ENCODE measurements at places on chromosomes 16 and 17.

- DNase-seq: no peak
These were observed 11.1 kb downstream of the NR1D1 start for GRCh38 chr17:40089077-40089895.

- peak; percentile 51 for DNase-seq
These were observed 660 bp downstream of the RHBDF1 start for GRCh38 chr16:71540-72401.

DNA sequence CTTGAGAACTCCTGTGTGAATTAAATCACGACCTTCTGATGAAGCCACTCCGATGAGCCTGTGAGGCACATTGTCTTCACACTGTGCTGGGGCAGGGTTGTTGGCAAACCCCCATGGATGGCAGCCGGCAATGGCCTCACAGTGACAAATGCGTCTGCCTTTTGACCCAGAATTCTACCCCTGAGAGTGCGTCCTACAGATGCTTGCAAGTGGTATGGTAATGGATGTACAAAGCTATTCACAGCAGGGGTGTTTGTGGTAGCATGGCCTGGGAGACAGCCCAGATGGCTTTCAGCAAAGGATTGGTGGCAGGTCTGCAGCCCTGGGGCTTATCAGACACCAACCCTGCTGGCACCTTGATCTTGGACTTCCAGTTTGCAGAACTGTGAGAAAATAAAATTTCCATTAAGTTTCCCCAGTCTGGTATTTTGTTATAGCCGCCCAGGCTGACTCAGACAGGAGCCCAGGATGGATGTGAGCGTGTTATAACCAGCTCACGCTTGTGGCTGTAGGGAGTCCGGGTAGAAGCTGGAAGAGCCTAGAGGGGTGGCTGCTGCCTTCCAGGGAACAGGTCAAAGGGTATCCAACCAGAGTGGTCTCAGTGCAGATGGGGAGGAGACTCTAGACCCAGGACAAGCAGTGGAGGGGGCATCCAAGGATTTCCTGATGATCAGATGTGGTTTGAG, 10.1 kb downstream of the AFMID start:
- DNase-seq: no peak

DNA sequence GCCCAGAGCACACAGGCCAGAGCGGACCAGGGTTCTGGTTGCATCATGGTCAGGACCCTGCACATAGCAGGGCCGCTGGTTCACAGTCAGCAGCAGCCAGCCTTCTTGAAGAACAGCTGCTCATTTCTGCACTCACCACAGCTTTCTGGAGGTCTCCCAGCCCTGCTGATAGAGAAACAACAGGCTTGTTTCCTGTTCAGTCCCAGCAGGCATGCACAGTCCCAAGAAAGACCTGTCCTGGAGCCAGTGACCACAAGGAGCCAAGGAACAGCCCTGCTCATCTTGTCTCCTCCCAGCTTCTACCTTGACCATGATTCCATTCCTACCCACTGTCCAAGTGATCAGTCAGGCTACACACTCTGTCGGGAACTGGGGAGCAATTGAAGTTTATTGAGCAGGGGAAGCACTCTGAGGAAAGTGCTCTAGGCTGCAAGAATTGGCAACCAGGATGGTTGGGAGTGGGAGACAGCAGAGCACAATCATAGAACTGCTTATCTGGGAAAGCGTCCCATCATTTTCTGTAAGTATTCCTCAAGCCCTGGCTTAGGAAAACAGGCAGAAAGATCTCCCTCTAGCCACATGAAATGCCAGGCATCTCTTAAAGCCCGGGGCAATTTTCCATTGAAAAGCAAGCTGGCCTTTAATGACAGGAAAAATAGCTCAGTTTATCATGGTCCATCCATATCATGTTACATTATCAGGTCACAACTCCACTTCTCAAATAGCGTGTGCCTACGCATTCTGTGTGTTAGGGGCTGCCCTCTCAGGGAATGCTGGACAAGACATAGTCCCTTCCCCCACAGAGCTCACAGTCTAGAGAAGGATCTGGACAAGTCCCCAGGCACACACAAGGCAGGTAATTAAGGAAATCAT, 155.4 kb upstream of the FOXF1 start:
- no peak for DNase-seq

- DNase-seq: no peak
These were observed 73.1 kb upstream of the FAM20A start for GRCh38 chr17:68674029-68674925.

GRCh38 chr17:29461483-29462206, 71.5 kb downstream of the TAOK1 start:
- no peak for DNase-seq

DNA sequence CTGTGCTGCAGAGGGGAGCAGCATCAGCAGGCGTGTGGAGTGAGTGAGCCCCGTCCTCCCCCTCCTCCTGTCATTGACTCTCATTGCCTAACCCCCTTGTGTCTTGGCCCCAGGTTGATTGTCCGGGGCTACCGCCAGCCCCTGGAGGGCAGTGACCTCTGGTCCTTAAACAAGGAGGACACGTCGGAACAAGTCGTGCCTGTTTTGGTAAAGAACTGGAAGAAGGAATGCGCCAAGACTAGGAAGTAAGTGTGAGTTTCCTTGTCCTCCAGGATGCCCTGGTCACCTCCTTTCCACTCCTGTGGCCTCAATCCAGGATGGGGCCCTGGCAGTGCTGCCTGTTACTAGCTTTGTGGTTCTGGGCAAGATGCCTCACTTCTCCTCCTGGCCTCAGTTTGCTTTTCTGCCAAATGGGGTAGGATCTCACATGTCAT, 87.0 kb downstream of the ABCC1 start:
- no peak for DNase-seq

DNA sequence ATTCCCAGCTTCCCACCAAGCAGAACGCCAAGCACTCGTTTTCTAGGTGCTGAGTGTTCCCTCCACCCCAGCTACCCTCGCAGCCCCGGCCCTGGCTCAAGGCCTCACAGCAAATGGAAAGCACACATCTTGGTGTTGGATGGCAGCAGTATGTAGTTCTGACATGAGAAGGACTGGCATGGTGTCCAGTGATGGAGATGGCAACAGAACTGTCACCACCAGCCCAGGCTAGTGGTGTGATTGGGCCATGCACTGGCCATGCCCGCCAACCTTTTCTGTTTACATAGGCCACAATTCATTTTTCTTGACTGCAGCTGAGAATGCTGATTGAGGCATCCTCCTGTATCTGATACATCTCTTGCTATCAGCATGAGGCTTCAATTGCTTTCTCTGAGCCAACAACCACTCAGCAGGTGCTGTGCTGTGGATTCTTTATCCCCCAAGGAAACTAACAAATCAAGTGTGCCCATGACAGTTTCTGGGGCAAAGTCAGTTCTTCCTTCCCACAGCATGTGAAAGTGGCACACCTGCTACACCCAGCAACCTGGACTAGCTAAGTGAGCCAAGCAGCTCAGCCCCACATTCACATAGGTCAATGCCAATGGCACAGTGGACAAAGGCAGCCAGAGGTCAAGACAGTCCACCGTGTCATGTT, 3.8 kb downstream of the SLC12A4 start:
- DNase-seq: no peak

DNA sequence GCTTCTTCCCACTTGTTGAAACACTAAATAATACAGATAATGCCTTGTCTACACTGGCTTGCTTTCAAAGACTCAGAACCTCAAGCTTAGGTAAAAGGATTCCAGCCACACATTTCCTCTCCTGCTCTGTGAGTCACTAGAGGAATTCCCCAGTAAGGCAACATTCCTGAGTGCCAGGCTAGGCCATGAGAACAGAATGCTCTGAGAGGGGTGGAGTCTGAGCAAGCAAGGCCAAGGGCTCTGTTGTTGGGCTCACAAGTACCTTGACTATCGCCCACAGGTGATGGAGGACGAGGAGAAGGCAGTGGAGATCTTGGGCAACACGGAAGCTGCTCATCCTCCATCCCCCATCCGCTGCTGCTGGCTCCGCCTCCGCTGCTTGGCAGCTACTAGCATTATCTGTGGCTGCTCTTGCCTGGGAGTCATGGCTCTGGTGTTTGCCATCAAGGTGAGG, 6.7 kb upstream of the PHKG2 start:
- DNase-seq: no peak

- no peak for DNase-seq
These were observed 100.5 kb downstream of the CYB561 start for GRCh38 chr17:63345611-63346010.

- DNase-seq: no peak
These were observed 377 bp downstream of the USP32 start for GRCh38 chr17:60391471-60392041.

- no peak for DNase-seq
These were observed 110.2 kb upstream of the ZNF750 start for GRCh38 chr17:82949984-82950383.

- peak; percentile 24 for DNase-seq
These were observed 7.4 kb downstream of the GIP start for GRCh38 chr17:48960834-48961515.

DNA sequence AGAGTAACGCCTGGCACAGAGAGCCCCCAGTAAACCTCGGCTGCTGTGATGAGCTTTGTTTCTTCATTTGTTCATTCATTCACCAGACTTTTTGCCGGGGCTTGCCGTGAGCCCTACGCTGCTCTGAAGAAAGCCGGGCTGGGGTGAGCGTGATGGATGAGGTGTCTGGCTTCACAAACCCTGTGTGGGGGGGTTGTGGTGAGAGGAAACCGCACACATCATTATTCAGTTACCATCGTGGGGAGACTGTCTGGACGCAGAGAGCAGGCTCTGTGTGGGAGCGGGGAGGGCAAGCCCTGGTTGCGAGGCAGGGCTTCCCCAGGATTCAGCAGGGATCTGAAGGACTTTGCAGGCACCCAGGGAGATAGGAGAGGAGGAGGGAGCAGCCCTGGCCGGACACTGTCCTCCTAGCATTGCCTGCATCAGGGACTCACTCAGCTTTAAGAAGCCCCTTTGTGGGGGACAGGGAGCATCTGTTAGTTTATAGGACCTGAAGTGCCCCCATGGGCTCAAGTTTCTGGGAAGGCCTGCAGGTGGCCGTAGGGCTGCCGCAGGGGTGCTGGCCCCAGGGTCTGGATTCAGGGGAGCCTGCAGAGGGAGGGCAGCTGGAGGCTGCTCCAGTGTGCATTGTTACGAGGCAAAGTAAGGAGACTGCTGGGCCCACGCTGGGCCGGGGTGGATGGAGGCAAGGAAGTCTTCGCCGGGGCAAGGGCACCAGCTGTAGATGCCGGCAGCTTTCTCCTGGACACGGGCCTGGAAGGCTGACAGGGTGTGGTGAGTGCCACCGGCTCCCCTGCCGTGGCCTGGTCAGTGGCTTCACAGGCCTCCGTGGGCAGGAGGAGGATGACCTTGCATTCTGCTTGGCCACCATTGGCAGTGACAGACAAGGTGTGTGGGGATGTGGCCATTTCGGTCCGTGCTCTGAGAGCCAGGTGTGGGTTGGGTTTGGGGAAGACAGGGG, 334.5 kb downstream of the SEC14L1 start:
- DNase-seq: no peak

- no peak for DNase-seq
These were observed 55.0 kb downstream of the CNGB1 start for GRCh38 chr16:57915811-57916488.

DNA sequence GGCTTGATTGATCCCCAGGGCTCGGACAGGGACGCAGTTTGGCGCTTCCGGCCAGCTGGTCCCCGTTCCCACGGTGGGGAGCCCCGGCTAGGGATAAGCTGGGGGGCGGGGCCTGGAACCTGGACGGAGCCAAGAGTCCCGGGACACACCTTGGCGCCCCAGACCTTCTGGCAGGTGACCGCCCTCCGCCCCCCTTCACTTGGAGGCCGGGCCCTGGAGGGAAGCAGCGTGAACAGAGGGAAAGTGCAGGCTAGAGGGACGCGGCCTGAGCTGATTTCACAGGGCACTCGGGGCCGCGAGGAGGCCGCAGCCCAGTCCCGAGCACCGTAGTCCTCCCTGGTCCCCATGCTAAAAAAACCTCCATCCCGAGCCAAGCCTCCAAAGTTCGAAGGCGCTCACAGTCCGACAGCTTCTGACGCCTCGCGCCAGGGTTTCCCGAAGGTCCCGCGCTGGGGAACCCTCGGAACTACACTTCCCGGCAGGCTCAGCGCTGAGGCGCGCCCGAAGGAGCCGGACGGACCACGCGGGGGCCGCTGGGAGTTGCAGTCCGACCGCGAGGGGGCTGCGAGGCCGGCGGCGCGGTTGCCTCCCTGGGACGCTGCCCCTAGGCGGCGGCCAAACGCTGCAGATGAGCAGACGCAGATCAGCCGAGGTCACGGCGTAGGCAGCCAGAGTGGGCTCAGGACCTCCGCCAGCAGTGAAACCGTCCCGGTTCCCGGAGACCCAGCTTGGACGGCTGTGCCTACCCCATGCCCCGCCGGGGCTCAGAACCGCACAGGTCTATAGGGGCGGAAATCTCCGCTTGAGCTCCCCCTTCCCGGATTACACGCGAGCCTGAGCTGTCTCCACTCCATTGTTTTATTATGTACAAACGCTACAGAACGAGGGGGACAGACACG, at the start of gene TBX6:
Gene TBX6, minus strand, starts transcription at position 451 of the 899 bp plus-strand sequence. CDS start 731 bp downstream, outside the sequence.
- peak; percentile 87 for DNase-seq

GRCh38 chr16:23279721-23280153, 22.4 kb upstream of the SCNN1B start:
- no peak for DNase-seq

GRCh38 chr16:29898804-29899515, 390 bp downstream of the SEZ6L2 start:
- DNase-seq: no peak

DNA sequence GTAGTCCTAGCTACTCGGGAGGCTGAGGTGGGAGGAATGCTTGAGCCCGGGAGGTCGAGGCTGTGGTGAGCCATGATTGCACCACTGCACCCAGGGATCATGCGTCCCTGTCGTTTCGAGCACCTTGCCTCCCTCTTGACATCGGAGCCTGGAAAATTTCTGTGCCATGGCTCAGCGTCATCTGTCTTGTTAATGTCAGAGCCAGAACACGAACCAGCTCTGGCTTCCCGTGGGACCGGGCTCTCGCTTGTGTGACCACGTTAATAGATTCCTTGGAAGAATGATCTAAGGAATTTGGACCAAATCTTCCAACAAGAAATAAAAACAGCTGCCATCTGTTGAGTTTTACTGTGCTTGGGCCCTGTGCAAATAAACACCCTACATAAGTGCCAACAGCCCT, 117.7 kb downstream of the ABCC1 start:
- no peak for DNase-seq

DNA sequence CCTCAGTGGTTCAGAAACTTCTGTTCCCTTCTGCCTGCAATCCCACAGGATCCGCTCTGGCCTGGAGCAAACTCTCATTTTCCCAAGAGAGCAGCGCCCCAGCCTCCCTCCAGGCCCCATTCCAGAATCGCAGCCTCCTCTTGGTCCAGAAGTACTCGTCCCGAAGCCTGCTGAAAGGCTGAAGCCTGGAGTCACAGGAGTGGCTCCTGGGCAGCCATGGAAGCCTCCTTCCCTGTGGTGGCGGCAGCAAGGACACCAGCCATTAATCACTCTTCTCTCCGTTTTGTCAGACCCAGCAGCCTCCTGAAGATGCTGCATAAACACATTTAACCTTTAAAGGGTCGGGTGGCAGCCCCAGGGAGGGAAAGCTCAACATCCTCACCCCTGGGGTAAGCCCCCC, 66.9 kb upstream of the TNRC6C start:
- no peak for DNase-seq

DNA sequence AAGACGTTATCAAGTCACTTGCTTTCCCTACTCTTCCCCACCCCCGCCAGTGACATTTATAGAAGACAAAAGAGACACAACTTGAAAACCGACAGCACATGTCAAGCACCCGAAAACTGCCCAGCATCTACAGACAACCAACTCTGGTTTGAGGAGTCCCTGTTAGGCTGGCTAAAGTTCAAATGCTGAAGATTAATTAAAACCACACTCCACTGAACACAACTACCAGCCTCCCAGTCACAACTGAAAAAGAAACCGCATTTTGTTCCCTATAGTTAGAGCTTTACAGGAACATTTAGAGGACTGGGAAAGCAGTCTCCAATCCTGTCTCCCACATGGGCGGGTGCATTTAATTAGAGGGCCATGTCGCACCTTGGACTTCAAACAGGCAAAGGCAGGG, 73.0 kb upstream of the COX10 start:
- DNase-seq: no peak

- no peak for DNase-seq
These were observed 19.6 kb downstream of the AKAP1 start for GRCh38 chr17:57104461-57105175.
